ENCODE measurements at places on chromosomes 1 and 21.

- DNase-seq = no peak
These were observed 87.1 kb downstream of the DAB1 start for GRCh38 chr1:57336793-57337192.

GRCh38 chr1:154856544-154856943 is 13.5 kb downstream of the KCNN3 start:
- DNase-seq = no peak

GRCh38 chr1:174836543-174836942 is 163.2 kb upstream of the CACYBP start:
- no peak for DNase-seq

GRCh38 chr1:40064797-40065499 is 24.4 kb downstream of the CAP1 start:
- peak; percentile 25 for DNase-seq

GRCh38 chr1:27778056-27778455 is 5.0 kb downstream of the STX12 start:
- DNase-seq = no peak

DNA sequence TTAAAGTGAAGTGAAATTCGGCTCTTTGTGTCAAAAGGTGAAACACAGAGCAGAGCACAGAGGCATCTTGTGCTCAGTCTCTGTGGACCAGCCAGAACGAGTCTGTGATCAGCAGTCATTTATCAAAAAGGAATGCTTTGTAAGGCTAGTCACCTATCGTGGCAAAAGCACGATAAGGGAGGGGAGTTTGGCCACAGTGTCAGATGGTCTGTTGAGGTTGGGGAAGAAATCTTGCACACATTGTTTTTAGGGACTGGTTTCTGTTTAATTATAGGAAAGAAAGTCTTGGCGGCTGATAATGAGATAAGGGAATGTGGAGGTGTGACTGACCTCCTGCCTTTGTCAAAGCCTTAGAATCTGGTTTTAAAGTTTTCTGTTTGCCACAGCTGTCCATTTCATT is 58.2 kb upstream of the KIAA1614 start:
- DNase-seq = no peak

- DNase-seq = no peak
These were observed 42.8 kb upstream of the CACYBP start for GRCh38 chr1:174956976-174957375.
